ENCODE measurements at places on chromosomes 13 and 19.

- H3K27ac ChIP-seq: no peak overlapping the region
- DNase-seq: no peak
- H3K36me3 ChIP-seq: peaks cover 8% of the 10 kb centered on the region
These were observed 8.1 kb downstream of the MRPS31 start for GRCh38 chr13:40762849-40763248.

DNA sequence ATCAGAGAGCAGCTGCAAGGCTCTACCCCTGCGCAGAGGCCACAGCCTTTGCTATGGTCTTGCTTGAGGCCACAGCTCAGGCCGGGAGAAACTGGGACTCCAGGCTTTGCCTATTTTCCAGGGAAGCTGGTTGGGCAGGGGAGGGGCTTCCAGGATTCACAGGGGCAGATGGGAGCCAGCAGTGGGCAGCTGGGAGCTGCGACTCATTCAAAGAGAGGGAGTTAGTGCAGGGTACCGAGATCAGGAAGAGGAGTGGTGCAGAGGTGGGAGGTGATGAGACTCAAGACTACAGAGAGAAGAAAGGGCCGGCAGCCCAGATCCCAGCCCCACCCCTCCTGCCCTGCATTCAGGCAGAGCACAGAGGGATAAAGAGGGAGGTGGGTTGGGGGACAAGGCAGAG is 12.1 kb downstream of the ADGRE5 start:
- H3K4me3 ChIP-seq: no peak overlapping the region
- DNase-seq: no peak
- no peaks in the 10 kb centered on the region for H3K27me3 ChIP-seq
- no peaks in the 10 kb centered on the region for H3K36me3 ChIP-seq
- no peak overlapping the region for H3K27ac ChIP-seq

GRCh38 chr13:109254274-109254673 is 532.1 kb downstream of the IRS2 start:
- H3K27me3 ChIP-seq: no peaks in the 10 kb centered on the region
- H3K4me3 ChIP-seq: no peak overlapping the region
- DNase-seq: no peak

- H3K27ac ChIP-seq: no peak overlapping the region
- H3K27me3 ChIP-seq: no peaks in the 10 kb centered on the region
- no peaks in the 10 kb centered on the region for H3K36me3 ChIP-seq
These were observed 98.3 kb downstream of the SLC7A1 start for GRCh38 chr13:29497137-29497654.

DNA sequence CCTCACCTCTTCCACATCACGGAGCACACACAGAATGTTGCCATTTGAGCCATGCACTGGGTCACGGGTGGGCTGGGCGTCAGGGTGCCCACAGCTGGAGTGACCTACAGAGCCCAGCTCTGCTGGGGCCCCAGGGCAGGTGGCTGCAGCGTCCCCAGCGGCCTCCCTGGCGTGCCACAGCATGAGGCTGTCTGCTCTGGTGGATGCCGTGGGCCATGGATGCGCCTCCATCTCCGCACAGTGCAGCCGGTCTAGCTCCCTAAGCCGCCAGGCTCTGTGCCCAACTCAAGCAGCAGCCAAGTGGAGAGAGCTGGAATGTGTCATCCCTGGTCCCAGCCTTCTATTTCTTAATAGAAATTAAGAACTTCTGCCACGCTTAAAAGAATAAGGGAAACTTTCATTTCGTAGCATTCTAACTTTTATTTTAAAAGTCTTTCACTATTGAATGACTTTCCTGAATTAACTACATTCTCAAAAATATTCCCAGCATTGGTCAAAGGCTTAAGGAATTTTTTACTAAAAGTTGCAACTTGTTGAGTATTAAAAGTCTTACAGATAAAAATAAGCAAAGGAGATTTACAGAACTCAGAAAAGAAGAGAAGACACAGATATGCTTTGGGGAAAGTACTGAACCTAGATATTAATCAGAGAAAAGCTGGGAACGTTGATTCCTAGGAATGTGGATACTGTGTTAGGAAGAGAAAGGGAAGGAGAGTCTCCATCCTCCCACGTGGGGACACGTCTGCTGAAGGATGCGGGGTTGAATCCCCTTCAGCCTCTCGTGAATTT is 59.3 kb downstream of the ATP11A start:
- no peak overlapping the region for H3K4me3 ChIP-seq
- H3K27me3 ChIP-seq: no peaks in the 10 kb centered on the region
- no peak for DNase-seq
- no peaks in the 10 kb centered on the region for H3K4me1 ChIP-seq
- no peaks in the 10 kb centered on the region for H3K36me3 ChIP-seq

DNA sequence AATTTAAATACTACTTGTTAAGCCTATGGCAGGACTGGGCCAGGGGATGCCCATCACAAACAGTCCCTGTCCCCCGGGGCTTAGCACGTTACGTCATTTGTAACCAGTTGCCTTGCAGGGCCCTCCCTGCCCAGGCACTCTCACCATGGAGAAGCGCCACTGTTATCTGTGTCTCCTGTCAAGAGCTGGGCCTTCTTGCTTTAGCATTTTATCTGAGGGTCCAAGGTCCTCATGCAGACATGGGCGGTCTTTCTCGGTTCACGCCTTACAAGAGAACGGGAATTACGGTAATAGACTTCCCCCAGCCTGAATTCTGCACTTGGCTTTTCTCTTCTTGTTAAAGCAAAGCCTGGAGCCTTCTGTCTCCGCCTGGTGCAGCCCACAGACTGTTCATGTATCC is 46.1 kb downstream of the TMED1 start:
- H3K27ac ChIP-seq: no peak overlapping the region
- no peak overlapping the region for H3K4me3 ChIP-seq
- H3K27me3 ChIP-seq: no peaks in the 10 kb centered on the region
- peaks cover 16% of the 10 kb centered on the region for H3K36me3 ChIP-seq

DNA sequence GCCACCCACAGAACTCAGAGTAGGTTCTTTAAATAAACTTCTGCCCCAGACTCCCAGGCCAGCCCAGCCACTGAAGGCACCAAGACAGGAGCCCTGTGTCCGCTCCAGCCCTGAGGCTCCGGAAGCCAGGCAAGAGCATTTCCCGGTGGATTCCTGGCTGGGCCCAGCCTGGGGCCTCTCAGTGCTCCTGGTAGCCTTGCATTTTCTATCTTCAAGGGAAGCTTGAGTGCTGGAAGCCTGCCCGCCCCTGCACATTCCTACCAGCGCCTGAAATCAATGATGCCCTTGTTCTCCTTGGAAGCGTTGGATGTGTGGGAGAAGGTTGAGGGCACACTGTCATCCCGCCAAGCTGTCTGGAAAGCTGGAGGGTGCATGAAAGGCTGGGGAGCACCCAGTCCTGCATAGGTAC is 70.3 kb downstream of the ALOX5AP start:
- no peaks in the 10 kb centered on the region for H3K36me3 ChIP-seq
- no peaks in the 10 kb centered on the region for H3K27me3 ChIP-seq
- H3K4me1 ChIP-seq: no peaks in the 10 kb centered on the region

GRCh38 chr13:40059540-40060232 is 404.2 kb downstream of the COG6 start:
- H3K27me3 ChIP-seq: no peaks in the 10 kb centered on the region
- no peak overlapping the region for H3K4me3 ChIP-seq
- DNase-seq: no peak
- H3K4me1 ChIP-seq: no peaks in the 10 kb centered on the region

DNA sequence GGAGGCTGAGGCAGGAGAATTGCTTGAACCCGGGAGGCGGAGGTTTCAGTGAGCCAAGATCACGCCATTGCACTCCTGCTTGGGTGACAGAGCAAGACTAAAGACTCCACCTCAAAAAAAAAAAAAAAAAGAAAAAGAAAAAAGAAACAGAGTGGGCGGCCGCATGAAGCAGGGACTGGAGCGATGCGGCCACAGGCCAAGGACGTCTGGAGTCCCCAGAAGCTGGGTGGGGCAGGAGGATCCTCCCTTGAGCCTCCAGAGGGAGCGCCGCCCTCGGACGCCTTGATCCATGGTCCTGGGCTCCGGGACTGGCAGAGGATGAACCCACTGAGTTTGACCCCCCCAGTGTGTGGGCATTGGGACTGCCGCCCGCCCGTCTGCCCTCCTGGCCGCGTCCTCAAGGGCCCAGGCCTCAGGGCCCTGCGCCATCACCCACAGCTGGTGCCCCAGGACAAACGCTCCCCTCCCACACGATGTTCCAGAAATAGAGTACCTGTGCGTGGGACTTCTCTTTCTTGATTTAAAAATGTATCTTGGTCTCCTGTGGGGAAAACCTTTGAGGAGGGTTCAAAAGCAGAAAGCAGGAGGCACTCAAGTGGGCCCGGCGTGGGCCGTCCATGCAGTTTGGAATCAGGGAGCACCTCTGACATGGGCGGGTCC is 15.5 kb downstream of the BTBD2 start:
- H3K27ac ChIP-seq: no peak overlapping the region
- H3K4me3 ChIP-seq: no peak overlapping the region
- H3K4me1 ChIP-seq: no peaks in the 10 kb centered on the region
- no peaks in the 10 kb centered on the region for H3K27me3 ChIP-seq

- no peak for DNase-seq
- no peak overlapping the region for H3K4me3 ChIP-seq
These were observed 2.6 kb downstream of the POU2F2 start for GRCh38 chr19:42129399-42130253.

GRCh38 chr19:4374498-4375163 is 25.7 kb downstream of the SH3GL1 start:
- peak overlapping the region; percentile 35 for H3K4me3 ChIP-seq
- peaks cover 31% of the 10 kb centered on the region for H3K4me1 ChIP-seq
- no peaks in the 10 kb centered on the region for H3K36me3 ChIP-seq
- no peak for DNase-seq
- peak overlapping the region; percentile 85 for H3K27ac ChIP-seq

- no peak overlapping the region for H3K4me3 ChIP-seq
- H3K4me1 ChIP-seq: no peaks in the 10 kb centered on the region
- DNase-seq: no peak
- no peaks in the 10 kb centered on the region for H3K36me3 ChIP-seq
- no peaks in the 10 kb centered on the region for H3K27me3 ChIP-seq
- no peak overlapping the region for H3K27ac ChIP-seq
These were observed 86.8 kb downstream of the EDNRB start for GRCh38 chr13:77831866-77832265.

DNA sequence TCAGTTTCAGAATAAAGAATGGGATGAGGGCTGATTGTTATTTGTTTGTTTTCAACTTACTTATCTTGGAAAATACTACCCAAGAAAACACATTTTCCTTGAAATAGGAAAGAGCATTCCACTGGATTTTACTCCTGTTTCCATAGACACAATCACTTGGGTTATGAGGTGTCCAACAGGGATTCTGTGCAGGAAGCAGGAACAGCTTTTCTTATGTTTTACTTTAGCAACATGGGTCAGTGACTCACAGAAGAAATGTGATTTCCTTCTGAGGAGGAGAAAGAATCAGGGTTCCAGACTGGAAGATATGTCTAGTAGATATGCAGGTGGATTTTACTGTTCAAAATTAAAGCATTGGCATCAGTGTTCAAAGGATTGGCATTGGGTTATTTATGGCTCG is 180.8 kb upstream of the GPC6 start:
- H3K4me3 ChIP-seq: no peak overlapping the region
- H3K4me1 ChIP-seq: no peaks in the 10 kb centered on the region
- H3K27me3 ChIP-seq: no peaks in the 10 kb centered on the region
- no peak overlapping the region for H3K27ac ChIP-seq
- no peak for DNase-seq

- H3K27me3 ChIP-seq: no peaks in the 10 kb centered on the region
- no peaks in the 10 kb centered on the region for H3K36me3 ChIP-seq
- DNase-seq: no peak
These were observed 18.2 kb upstream of the ZMYM5 start for GRCh38 chr13:19881641-19882040.

GRCh38 chr13:30502237-30502636 is 36.5 kb upstream of the HMGB1 start:
- DNase-seq: no peak
- no peaks in the 10 kb centered on the region for H3K4me1 ChIP-seq
- no peak overlapping the region for H3K4me3 ChIP-seq
- H3K27me3 ChIP-seq: no peaks in the 10 kb centered on the region

DNA sequence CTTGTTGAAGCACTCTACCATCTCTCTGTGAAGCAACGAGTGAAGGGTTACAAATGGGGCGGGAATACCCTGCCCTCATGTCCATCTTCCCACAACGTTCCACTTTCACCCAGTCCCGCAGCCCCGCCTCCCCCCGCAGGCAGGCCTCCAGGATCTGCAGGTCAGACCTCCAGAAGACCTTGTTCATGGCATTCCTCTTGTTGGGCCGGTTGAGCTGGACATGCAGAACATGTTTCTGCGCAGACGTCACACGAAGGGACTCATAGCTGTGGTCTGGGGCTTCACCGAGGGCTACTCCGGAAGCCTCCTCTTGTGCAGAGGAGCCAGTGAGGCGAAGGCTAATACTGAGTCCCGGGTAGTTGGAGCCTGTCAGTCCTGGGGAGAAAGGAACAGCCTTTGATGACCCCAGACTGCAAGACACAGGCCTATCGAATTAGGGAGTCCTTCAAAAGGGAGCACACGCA is 420 bp downstream of the ECH1 start:
- peak overlapping the region; percentile 78 for H3K27ac ChIP-seq
- H3K36me3 ChIP-seq: peaks cover 8% of the 10 kb centered on the region
- peak overlapping the region; percentile 80 for H3K4me3 ChIP-seq
- H3K4me1 ChIP-seq: peaks cover 18% of the 10 kb centered on the region
- peak; percentile 57 for DNase-seq

Data from GM23338 (cell line).